ENCODE measurements at places on chromosomes 6 and 20.

DNA sequence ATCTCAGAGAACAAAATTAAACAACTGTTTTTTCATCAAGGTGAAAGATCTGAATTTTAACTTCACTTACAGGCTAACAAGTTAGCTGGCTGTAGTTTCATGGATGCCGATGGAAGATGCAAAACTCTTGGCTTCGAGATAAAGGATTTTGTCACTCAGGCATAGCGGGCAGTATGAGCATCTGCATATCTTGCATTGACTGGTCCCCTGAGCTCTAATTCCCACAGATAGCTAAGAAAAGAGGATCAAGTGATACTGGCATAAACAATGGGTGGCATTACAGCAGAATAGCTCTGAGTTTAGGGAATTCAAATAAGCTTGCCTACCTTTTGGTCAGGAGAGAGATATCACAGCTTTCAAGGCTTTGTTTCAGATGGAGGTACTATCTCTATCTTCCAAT is 1.8 kb upstream of the CLVS2 start:
- no peak for DNase-seq

GRCh38 chr20:63098195-63098810 is 91.5 kb upstream of the BHLHE23 start:
- no peak for DNase-seq

- DNase-seq: peak; percentile 65
Observed at GRCh38 chr20:34922654-34923381, 32.8 kb downstream of the GSS start.

DNA sequence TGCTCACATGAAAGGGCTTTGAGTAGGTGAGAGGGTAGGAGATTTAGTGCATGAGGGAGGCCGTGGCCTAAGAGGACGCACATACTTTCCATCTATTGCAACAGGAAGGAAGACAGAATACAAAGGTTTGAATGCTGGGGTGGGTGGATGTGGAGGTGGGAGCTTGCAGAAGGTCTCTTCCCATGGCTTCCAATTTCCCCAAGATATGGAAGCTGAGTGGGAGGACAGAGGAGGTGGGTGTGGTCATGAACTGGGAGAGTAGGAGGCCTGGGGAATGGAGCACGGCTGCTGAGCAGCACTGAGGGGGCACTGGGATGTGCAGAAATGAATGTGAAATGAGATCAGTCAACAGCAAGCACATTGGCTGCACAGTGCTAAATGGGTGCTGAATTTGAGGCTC is 70.3 kb downstream of the SCML4 start:
- no peak for DNase-seq

DNA sequence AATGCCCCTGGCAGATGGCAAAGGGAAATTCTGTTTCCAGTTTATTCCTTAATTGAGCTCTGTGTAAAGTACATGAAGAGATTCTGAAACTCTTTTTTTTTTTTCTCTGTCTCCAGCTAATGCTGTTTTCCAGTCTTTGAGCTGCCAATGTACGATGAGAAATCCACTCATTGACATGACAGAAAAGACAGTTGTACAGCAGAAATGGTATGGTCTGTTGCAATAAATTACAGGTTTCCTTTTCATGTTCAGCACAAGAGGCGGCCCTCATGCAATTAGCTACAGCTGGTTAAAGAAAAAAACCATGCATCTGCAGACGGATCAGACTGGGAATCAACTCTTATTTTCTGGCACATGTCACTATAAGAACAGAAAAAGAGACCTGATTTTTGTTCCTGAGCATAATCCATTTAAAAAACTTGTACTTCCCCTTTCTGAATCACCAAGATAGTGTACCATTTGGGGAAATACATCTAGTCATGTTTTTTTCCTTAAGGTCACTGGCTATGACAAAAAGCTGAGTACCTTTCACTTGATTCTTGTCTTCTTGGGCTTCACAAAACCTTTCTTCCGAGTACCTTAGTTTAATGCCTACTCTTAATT is 289.8 kb upstream of the PREP start:
- no peak for DNase-seq

DNA sequence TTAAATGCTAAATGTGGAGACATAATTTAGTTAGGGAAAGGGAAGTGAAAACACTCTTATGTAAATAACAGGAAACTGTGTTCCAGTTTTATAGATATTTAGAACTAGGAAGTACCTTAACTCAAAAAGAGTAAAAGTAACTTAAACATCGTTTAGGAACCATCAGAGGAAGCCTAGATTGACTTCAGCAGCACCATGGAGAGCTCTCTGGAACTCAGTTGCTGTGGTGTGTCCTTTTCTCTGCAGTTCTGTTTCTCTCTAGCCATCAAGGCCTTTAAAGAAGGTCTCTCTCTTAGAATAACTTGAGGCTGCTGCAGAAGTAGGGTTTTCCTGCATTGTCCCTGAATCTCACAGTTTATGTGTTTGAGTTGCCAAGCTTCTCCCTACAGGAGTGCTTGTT is 26.9 kb downstream of the CLVS2 start:
- peak; percentile 13 for DNase-seq

GRCh38 chr20:63017826-63018411 is 11.2 kb upstream of the BHLHE23 start:
- no peak for DNase-seq

DNA sequence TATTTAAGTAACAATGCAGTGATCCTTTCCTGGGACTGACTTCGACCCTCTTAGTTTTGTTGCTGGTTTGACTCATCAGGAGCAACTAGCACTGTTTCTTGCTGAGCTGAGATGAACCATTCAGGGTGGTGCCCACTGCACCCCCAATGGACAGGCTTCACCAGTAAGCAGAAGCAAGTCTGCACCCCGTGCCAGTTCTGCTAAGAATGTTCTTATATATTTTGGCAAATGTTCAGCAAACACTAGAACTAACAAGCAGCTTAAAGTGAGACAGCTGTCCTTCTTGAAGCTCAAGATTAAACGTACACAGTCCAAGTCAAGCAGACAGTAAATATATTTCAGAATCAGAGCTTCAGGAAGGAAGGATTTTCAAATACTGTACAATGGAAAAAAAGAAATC is 561.3 kb upstream of the CDH4 start:
- DNase-seq: no peak

GRCh38 chr6:7914991-7915789 is 4.6 kb upstream of the TXNDC5 start:
- peak; percentile 9 for DNase-seq

DNA sequence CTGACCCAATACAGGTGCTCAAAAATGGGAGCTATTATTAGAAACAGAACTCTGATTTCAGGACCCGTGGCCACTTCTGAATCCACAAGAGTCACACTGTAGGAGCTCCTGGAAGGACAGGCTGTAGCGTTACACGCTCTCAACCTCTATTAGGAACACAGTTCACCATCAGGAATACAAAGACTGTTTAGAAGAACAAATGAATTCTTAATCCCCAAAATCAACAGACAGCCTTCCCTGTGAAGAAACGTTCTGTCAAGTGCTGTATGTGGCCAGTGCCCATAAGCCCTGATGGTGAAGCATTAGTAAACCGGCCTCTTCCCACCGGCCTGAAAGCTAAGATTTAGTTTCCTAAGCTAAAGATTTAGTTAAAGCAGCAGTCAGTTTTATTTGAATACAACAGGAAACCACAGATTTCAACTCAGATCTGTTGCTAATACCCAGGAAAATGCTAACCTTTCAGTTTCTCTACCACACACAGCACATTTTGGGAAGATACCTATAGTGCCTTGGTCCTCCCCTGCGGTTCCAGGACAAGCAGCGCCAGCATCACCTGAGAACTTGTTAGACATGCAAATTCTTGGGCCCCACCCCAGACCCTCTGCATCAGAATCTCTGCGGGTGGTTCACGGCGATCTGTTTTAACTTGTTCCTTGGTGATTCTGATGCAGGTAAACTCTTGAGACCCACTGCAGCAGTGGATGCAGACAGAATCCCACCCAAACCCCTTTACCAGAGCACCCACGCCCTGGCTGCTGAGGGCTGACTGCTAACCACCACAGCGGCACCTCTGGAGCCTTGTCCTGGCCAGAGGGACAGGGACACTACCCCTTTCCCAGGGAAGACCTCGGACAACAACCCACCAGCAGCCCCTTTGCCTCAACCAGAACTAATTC is 33.4 kb downstream of the MTRES1 start:
- DNase-seq: no peak

DNA sequence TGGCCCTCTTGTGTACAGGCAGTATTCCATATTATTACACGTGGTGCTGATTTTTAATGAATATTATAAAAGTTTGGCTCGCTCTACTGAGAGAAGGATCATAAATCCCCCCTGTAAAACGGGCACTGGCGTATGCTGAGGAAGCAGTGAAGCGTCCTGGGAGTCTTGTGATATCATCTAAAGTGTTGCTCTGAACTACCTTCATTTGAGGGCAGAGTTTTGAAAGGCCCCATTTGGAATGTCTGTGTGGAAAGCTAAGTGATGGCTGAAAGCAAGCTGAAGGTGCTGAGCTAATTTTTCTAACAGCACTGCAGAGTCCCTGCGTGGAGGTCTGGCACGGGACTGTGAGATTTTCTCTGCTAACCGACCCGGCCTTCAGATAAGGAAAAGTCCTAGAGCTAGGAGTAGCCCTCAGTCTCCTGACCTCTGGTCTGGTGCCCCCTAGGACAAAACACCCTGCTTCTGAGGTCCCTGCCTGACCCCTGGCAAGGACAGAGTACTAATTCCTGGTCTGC is 1.3 kb upstream of the BACH2 start:
- no peak for DNase-seq

DNA sequence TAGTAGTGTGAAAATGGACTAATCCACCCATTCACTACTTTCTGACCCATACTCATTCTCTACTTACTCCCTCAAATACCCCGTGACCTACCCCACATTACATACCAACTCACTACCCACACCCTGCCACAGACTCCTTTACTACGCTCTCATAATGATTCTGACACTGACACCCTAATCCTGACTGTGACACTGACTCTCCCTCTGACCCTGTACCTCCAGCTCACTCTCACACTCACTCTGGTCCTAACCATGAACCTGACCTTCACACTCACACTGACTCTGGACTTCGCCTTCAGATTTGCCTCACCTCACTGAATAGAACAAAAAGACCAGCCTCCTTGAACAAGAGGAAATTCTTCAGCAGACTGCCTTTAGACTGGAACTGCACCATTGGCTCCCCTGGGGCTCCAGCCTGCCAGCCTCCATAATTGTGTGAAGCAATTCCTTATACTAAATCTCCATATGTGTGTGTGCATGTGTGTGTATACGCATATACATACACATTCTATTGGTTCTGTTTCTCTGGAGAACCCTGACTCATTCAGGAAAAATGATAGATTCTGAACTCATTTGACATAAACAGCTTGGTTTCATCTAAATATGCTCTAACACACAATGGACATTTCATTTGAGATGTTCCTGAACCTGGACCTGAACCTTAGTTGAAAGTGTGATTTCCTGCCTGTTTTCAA is 10.5 kb upstream of the ZNF343 start:
- DNase-seq: no peak

- DNase-seq: no peak
Observed at GRCh38 chr6:63565058-63565726, 7.1 kb upstream of the LOC128125822 start.

GRCh38 chr6:113594726-113595125 is 262.4 kb upstream of the MARCKS start:
- no peak for DNase-seq

- DNase-seq: peak; percentile 58
Observed at GRCh38 chr20:22341508-22341907, 242.9 kb downstream of the FOXA2 start.

GRCh38 chr6:257774-258173 is 34.5 kb upstream of the DUSP22 start:
- DNase-seq: no peak

DNA sequence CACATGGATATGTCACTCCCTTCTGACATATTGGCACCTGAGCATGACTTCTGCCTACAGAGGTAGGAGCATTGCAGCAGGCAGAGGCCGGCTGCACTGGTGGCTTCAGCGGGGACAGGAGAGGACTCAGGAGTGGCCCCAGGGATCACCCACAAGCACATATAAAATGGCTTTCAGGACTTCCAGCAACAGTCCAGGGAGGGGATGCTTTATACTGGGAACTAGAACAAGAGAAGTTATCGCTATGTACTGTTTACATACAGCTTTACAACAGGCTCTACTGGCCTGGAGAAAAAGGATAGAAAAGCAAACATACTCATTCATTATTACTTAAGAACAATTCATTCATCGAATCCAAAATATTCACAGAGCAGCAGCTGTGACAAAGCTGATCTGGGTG is 337.8 kb downstream of the THBS2 start:
- no peak for DNase-seq

- no peak for DNase-seq
Observed at GRCh38 chr20:24340933-24341332, 128.5 kb upstream of the SYNDIG1 start.

- DNase-seq: no peak
Observed at GRCh38 chr20:4073852-4074741, 58.7 kb upstream of the RNF24 start.

DNA sequence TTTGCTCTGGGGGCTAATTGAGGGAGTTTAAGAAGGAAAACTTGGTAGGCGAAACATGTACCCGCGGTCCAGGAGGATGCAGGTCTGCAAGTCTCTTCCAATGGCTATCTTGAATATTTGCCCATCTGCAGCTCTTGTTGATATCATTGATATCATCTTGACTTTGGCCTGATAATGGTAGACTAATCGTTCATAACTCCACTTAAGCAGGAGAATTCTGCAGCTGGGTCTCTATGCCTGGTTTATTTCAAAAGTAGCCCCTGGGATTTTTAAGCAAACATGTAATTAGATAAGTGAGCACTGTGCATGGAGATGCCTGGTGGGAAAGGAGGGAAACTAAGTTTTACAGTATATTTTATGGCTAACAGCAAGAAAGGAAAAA is 52.7 kb downstream of the ADGB start:
- DNase-seq: no peak

DNA sequence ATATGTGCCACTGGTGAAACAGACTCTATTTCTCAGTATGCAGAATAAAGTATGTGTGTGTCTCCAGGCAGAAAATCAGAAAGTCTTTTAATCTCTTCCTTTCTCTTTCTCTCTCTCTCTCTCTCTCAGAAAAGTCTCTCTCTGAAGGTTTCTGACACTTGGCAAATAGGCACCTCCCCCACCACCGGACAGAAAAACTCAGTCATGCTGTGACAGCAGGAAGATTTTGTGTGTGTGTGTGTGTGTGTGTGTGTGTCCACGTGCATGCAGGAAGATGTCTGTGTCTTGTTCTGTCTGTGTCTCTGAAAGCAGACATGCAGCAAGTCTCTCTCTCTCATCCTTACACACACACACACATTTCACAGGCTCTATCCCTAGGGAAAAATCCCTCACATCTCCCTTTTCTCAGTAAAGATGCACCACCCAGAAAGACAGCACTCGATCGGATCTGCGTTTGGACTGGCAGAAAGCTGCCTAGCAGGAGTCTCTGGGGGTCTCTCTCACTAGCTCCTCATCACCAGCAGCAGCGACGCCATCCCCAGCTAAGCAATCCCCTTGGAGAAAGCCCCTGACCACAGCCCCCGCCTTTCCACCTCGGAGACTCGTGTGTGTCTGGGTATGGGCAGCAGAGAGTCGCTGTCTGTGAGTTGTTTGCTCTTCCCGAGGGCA is 98.3 kb downstream of the EDN3 start:
- no peak for DNase-seq

DNA sequence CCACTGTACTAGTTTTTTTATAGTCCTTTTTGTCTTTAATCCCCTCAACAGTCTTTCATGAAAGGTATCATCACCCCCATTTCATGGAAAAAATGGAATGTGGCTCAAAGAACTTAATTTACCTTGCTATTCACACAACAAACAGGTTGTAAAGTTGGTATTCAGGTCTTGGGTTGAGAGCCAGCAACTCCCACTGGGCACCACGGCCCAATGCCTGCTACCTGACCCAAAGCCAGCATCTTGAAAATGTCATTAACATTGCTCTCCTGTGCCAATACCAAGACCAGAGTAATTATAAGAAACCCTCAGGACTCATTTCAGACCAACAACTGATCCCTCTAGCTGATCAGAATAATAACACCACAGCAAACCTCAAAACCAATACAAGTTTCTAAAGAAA is 75.7 kb downstream of the METTL24 start:
- no peak for DNase-seq

Measured in urothelium cell line (cell line).